ENCODE measurements at places on chromosomes 7 and 10.

DNA sequence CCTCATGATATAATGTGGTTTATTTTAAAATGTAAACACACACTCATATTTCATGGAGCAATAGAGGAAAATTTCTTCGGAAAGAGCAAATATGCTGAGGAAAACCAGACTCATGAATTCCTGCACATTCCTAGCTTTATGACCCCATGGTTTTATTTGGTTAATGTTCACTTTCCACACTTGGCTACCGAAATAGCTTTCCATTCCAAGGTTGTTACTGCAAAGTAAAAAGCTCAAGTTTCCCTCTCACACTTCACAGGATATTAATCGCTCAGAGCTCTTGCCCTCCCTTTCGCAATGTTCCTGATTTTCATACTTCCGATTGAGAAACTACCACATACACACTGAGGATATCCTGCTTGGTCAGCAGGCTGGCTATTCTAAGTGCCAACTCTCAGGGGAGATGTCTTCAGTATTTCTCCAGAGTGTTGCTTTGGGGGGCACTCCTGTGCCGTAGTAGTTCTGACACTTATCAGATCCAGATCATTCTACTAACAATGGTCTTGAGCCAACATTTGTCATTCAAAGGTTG lies 77.5 kb upstream of the STEAP1B start:
- no peak for DNase-seq

- no peak for DNase-seq
These were observed 319.3 kb upstream of the LRGUK start for GRCh38 chr7:133807624-133808492.

- DNase-seq: no peak
These were observed 358.7 kb downstream of the PHF14 start for GRCh38 chr7:11332186-11332864.

DNA sequence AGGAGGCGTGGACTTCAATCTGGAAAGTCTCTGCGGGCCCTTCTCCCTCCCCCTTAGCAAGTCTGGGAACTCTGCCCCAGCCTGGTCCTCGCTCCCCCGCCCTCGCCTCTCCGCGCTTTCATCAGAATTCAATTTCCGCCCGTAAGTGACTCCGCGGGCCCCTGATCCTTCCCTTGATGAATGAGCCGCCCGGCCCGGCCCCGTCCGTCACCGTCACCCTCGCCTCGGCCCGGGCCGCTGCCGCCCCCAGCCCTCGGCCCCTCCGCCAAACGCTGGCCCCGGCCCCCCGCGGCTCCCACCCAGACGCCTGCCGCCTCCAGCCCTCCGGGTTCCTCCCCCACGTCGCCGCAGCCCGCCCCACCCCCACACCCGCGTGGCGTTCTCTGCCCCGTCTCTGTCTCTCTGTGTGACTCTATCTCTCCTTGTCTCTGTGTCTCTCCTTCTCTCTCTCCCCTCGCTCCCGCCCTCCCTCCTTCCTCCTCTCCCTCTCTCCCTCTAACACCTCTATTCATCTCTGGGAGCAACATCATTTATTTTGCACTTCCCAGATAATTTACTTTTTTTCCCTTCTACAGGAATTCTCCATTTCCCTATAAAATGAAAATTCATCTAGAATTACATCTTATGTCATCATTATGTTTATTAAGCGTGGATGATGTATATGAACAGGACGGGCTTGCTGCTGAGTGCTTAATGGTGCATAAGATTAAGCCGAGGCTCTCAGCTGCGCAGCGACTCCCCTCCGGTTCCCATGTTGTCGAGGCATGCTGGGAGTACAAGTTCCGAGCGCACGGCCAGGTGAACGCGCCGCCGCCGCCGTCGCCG lies 91.2 kb upstream of the PAX2 start:
- DNase-seq: peak; percentile 58

- DNase-seq: no peak
These were observed 29.2 kb downstream of the PRR15 start for GRCh38 chr7:29592866-29593265.

- no peak for DNase-seq
These were observed 7.0 kb downstream of the NEURL1 start for GRCh38 chr10:103500481-103500880.

- DNase-seq: no peak
These were observed 227.1 kb downstream of the ARHGAP12 start for GRCh38 chr10:31701546-31701945.
